Tibial artery (tissue), 4 donors: ENCODE measurements at places on chromosomes 2 and 18.
A peak's percentile ranks its signal among the peaks of the same experiment; 100 is the strongest.

DNA sequence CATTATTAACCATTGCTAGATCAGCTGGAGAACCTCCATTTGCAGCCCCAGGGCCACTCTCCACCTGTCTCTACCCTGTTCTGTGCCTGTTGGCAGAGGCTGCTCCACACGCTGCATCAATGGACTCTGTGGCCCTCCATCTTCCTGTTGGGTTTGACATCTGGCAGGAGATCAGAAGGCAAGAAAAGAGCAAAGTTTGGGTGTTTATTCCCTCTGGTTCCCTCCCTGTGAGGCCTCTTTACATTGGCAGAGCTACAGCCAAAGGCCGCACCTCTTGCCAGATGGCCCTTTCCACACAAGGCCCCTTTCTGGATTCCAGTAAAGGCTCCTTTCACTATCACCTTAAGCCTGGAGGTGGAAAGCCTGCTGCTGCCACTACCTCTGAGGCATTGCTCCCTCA is 110.9 kb upstream of the RND3 start:
- no peak for DNase-seq

- DNase-seq: no peak
Observed at GRCh38 chr2:129480790-129481189, 498.7 kb upstream of the RAB6C start.

DNA sequence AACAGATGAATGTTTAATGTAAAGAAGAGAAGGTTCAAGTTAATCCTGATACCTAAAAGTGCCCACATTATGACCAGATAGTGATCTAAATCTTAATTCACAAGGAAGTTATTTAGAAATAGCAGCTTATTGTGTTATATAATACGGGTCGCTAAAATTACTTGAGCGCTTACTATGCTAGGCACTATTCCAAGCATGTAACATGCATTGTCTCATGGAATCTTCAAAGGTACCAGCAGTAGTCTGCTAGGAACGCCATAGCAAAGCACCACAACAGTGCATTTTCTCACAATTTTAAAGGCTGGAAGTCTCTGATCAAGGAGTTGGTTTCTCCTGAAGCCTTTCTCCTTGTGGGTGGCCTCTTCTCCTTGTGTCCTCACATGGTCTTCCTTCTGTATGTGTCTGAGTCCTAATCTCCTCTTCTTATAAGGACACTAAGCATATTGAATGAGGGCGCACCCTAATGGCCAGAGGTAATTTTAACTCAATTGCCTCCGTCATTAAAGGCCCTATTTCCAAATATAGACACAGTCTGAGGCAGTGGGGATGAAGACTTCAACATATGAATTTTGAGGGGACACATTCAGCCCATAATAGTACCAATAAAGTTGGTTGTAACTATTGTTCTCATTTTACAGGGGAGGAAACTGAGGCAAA is 118.4 kb downstream of the LRRC30 start:
- DNase-seq: no peak

GRCh38 chr2:64487256-64488049 is 33.5 kb downstream of the LGALSL start:
- no peak for DNase-seq

DNA sequence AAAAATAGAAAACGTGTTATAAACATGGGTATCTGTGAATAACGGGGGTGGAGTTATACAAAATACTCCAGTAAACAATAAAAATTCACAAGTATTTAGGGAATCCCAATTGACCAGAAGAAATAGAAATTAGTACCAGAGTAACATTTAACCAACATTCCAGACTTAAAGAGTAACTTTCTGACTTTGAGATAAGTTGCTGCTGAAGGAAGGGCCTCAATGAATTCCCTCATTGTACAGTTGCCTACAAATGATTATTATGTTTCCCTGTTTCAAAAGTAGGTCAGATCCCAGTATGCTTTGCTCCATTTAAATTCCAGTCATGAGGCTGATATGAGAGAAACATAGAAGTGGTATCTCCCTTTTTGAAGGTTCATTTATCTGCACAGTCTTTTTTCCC is 88.3 kb upstream of the KCNH7 start:
- no peak for DNase-seq

DNA sequence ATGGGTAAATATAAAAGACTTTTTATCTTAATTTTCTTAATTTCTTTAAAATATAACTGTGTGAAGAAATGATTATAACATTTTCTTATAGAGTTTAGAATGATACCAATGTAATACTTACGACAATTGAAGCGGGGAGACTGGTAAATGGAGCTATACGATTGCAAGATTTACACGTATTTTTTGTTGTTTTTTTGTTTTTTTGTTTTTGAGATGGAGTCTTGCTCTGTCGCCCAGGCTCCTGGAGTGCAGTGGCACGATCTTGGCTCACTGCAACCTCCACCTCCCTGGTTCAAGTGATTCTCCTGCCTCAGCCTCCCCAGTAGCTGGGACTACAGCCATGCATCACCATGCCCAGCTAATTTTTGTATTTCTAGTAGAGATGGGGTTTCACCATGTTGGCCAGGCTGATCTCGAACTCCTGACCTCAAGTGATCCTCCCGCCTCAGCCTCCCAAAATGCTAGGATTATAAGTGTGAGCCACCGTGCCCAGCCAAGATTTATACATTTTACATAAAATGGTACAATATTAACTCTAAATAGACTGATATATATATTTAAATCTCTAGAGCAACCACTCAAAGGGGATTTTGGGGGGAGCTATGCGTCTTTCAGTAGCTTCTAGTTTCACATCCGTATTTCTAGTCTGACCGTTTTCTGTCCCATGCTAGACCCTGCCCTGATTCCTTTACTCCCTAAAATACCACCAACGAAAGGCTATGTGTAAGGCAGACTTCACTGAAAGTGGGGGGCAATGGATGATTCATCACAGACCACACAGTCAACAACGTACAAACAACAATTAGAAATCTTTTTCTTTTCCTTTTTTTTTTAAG is 28.2 kb upstream of the ATG16L1 start:
- DNase-seq: no peak

GRCh38 chr18:10482985-10483949 is 28.8 kb downstream of the APCDD1 start:
- no peak for DNase-seq

- DNase-seq: no peak
Observed at GRCh38 chr2:24360963-24361330, 611 bp upstream of the ITSN2 start.

DNA sequence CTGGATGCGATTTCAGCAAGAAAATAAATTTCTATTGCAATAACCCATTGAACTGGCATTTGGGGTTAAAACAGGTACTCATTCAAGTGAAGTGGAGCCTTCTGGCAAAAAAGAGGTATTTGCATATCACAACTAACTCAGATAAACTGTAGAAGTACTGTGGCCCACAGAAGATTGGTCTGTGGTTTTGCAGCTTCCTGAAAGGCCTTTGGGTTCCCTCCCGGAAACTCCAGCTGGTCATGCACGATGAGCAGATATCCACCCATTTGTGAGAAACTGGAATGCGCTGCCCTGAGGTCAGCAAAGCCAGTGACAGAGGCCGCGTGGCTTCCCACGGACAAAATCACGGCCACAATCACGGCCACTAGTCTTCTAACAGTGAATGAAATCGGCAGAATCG is 106.3 kb downstream of the EPHA4 start:
- no peak for DNase-seq

DNA sequence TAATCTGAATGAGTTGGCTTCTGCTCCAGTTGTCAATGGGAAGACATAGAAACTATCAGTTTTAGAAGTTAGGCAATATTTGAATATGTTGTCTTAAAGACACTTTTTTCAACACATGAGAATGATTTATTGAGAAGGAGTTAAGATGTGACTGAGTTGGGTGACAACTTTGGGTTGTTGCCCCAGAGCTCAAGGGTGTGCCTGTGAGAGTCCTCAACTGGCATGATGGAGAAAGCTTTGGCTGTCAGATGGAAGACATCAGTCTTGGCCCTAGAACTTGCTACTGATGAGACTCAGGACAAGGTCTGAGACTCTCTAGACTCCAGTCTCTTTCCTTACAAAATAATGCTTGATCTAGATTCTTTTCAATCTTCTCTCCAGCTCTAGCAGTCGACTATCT is 69.0 kb upstream of the CTAGE1 start:
- DNase-seq: peak; percentile 48

DNA sequence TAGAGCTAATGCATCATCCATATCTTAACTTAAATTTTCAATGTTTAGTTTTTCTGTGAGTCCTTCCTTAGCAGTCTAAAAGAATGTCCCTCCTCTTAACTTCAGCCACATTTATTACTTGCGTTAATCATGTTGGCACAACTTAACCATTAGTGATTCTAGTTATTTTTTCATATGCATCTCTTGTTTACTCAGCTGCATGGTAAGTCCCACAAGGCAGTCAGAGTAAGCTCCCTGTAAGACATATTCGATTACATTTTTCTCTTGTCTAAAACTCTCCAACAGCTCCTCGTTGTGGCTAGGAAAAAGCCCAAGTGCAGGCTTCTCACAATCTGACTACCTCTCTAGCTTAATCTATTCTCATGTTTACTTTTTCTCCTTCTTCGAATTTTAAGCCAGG is 2045.3 kb upstream of the PIK3C3 start:
- DNase-seq: no peak

- no peak for DNase-seq
Observed at GRCh38 chr2:68569604-68570003, 73.8 kb upstream of the PROKR1 start.

- no peak for DNase-seq
Observed at GRCh38 chr2:165406173-165406572, 63.3 kb upstream of the CSRNP3 start.

DNA sequence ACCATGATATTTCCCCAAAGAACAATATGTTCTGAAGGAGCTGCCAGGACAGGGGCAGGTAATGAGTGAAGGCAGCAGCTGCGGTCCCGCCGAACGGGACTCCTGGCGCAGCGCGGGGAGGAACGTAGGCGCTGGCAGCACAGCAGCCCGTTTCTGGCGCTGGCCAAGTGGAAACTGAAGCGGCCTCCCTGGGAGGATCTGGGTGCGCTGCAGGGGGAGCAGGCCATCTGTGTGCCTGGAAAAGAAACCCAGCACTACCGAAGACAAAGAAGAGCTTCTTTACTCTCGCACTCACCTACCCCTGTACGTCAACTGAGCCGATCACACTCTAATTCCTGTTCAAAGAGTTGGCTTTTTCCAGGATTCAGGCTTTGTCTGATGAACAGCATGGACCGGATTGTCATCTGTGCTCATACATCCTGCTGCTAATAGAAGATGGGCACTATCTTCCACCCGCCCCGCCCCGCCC is 11.8 kb downstream of the G6PC2 start:
- DNase-seq: no peak

- no peak for DNase-seq
Observed at GRCh38 chr18:57404345-57404744, 30.8 kb upstream of the ONECUT2 start.

GRCh38 chr2:46181306-46181705 is 115.9 kb upstream of the EPAS1 start:
- DNase-seq: no peak

DNA sequence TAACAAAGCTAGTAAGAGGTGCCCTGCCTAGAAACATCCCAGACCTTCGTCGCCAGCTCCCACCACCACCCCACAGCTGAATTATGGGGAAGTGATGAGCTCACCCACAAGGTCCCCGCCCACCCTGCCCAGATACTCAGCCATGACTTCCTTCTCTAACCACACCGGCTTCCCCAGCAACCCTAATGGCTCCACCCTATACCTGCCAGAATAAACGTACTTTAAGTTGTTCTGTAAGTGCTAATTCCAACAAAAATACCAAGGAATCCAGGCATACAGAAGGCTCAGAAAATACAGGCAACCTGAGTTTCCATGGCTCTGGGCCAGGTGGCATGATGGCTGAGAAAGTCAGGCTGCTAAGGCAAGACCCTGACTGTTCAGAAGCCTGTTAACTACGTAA is 39.1 kb downstream of the TMEM163 start:
- no peak for DNase-seq

DNA sequence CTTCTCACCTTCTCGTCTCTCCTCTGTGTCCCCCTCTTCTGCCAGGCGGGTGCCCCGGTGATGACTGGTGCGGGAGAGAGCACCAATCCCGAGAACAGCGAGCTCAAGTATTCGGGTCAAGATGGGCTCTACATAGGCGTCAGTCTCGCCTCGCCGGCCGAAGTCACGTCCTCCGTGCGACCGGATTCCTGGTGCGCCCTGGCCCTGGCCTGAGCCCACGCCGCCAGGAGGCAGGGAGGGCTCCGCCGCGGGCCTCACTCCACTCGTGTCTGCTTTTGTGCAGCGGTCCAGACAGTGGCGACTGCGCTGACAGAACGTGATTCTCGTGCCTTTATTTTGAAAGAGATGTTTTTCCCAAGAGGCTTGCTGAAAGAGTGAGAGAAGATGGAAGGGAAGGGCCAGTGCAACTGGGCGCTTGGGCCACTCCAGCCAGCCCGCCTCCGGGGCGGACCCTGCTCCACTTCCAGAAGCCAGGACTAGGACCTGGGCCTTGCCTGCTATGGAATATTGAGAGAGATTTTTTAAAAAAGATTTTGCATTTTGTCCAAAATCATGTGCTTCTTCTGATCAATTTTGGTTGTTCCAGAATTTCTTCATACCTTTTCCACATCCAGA is 31.3 kb downstream of the GATA6 start:
- no peak for DNase-seq

GRCh38 chr2:136031711-136032110 is 46.3 kb upstream of the DARS1 start:
- DNase-seq: no peak

DNA sequence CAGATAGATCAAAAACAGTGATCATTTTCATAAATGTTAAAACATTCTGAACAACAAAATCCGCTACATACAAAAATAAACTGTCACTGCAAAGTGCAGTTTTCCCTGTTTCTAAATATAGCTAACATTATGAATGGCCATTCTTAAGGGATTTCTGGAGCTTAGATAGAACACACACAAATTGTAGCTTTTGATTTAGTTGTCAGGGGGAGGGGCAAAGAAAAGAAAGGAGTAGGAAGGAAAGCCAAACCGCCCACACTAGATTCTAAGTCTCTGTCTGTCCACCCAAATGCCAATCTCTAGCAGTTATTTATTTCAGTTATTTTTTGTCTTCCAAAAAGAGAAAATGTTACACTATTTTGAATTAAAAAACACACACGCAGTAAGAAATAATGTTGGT is 182.4 kb downstream of the CDH2 start:
- DNase-seq: no peak

GRCh38 chr18:80205294-80205693 is 42.0 kb downstream of the PARD6G start:
- DNase-seq: no peak

GRCh38 chr2:109125593-109126500 is 3.2 kb upstream of the SH3RF3 start:
- no peak for DNase-seq

DNA sequence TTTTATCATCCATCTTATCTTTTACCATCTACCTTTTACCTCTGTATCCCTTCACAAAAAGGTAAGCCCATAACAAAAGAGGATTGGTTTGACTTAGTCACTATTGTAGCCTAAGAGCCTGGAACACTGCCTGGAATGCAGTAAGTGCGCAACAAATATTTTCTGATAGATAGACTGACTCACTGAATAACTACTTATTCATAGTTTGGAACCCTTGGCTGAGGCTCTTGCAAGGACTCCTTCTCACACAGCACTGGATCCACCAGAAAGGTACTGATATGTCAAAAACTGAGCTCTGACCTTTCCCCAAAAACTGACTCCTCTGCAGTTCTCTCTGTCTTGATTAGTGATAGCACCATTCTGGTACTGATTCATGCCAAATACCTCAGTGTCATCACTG is 426.7 kb downstream of the SETBP1 start:
- DNase-seq: no peak

GRCh38 chr2:114735126-114735525 is 292.7 kb downstream of the DPP10 start:
- DNase-seq: no peak

- DNase-seq: no peak
Observed at GRCh38 chr18:38663270-38663669, 1097.7 kb upstream of the CELF4 start.
